ENCODE measurements at places on chromosomes 7 and 10.

DNA sequence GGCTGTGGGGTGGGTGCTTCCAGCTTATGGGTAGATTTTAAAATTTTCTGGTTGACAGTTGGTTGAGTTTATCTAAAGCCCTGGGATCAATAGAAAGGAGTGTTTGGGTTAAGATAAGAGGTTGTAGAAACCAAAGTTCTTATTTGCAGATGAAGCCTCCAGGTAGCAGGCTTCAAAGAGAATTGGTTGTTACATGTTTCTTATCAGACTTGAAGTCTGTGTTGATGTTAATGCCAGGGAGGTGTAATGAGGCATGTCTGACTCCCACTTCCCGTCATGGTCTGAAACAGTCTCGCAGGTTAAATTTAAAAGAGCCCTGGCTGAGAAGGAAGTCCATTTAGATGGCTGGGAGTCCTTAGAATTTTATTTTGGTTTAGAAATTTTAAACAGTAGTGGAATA is 165.2 kb upstream of the TMEM72 start:
- no peak for DNase-seq

DNA sequence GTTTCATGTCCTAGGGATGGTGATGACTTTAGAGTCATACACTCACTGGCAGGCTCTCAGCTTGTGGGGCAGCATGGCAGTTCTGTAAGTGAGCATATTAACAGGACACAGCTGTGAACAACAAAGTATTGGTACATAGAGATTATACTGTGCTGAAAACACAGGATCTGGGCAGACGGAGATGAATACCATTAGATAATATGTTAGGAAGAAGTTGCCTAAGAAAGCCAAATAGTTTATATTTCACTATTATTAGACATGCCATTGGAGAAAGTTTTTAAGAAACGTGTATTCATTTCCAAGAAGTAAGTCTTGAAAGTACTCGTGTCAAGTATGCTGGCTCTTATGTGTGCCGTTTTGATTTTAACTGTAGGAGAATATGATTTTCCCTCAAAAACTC is 274.5 kb downstream of the INHBA start:
- DNase-seq: no peak

- DNase-seq: no peak
These were observed 81.0 kb downstream of the CELF2 start for GRCh38 chr10:11098666-11099065.

GRCh38 chr10:119535837-119536507 is 6.5 kb downstream of the RGS10 start:
- DNase-seq: no peak

GRCh38 chr7:953547-954327 is 743 bp downstream of the ADAP1 start:
- DNase-seq: peak; percentile 69

DNA sequence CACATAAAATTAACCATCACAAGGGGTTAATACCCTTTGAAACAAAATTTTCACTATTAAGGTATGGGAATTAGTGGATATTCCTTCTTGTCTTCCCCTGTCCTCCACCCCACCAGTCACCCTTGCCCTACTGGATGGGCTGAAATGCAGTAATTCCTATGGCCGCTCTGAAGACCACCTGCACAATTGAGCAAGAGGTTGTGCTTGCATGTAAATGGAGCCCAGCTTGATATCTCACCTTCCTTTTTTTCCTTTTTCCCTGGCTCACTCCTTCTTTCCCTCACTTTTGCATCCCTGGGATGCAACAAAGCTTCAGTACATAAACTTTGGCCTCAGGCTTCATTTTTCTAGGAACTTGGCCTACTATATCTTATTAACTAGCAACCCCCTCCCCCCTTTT is 184.6 kb downstream of the SNX10 start:
- no peak for DNase-seq

GRCh38 chr10:76089556-76090180 is 658.2 kb downstream of the LRMDA start:
- DNase-seq: no peak

DNA sequence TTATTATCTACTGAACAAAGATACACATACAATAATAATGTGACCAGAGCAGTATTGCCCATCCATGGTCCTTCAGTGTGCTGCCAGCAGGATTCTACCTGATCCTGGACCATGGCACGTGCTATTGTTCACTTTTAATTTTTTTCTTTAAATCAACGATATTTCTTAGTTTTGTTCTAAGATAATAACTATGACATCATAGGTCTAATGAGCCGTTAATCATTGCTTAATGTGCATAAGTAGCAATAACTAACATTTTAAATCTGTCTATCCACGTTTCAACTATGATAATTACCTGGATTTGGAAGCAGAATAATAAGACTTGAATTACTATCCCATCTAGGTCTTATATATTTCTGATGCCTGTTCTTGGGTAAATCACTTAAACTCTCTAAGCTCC is 253.8 kb downstream of the SORCS1 start:
- no peak for DNase-seq

GRCh38 chr10:91043173-91043910 is 122.5 kb upstream of the ANKRD1 start:
- no peak for DNase-seq

DNA sequence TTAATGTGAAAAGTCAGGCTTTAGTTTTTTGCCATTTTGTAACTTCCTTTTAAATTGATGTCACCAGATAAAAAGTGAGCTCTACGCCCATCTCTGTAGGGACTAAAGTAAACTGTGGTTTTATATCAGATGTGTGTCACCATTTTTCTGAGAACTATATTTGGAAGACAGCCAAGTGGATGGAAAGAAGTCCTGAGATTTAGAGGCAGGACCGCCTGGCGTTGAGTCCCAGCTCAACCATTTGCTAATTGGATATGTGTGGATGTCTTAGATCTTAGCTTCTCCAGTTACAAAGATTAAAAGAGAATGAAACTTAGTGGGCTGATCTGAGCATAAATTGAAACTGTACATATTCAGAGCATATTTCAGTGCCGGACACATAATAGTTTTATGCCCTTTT is 691.6 kb upstream of the CELF2 start:
- no peak for DNase-seq

- no peak for DNase-seq
These were observed 6.8 kb upstream of the SNX8 start for GRCh38 chr7:2321020-2321419.

DNA sequence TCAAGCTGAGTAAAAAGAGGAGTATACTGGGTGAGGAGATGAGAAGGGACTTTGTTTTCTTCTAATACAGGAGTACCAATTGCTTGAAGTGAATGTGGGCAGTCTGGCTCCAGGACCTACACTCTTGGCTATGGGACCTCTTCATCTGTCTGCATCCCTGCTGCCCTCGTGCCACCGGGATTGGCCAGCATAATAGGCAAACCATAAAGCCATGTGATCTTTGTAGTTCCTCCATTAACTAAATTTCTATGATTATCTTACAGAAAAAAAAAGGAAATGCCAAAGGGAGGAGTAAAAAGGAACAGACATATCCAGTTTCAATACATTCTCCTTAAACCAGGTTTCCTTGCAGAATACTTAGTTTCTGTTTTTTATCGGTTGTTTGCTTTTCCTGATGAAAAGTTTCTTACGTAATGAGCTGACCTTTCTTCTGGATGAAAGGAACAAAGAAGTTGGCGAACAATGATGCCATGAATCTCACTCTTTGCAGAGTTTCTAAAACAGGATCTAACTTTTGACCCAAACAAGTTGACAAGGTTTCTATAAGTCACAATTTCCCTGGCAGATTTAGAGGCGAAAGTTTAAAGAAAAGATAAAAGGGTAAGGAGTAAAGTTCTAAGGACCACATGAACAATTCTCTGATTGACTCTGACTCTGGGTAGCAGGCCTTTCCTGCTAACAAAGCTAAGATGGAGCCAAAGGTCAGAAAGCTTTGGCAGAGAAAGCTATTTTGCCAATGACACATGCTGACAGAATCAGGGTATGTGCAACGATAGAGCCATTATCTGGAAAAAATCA is 54.1 kb downstream of the LAMB1 start:
- no peak for DNase-seq

GRCh38 chr10:31749301-31749700 is 179.3 kb downstream of the ARHGAP12 start:
- no peak for DNase-seq

GRCh38 chr7:76206633-76207032 is 4.9 kb downstream of the SRRM3 start:
- no peak for DNase-seq

DNA sequence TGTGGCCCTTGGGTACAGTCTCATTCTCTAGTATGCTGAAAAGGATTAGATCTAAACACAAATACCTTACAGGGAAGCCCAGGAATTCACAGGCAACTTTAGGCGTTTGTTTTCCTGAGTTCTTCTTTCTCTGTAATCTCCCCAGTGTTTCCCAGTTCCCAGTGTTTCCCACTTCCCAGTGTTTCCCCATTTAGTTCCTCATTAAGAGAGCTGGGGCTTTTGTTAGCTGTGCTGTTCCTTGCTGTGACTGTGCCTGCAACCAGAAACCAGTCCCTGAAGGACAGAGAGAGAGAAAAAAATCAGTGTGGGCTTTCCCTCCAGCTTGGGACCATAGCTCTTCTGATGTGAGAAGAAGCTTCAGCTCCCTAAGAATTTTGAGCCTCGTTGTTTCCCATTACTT is 802.9 kb upstream of the COBL start:
- DNase-seq: no peak

- DNase-seq: peak; percentile 43
These were observed 2.1 kb downstream of the ST8SIA6 start for GRCh38 chr10:17452060-17452841.

DNA sequence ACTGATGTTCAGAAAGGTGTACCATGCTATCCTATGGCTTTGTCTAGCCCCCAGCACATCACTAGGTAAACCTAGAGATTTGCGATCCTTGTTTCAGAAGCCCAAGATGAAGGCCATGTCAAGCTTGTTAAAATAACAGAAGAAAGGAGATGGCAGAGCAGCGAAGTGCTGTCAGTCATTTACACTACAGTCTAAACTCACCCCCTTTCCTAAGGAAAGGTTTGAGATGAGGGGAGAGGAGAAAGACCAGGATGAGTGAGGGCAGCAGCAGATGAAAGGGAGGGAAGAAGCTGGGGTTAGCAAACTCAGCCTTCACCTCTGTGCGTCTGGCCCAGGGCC is 74.8 kb downstream of the PROSER2 start:
- DNase-seq: no peak

GRCh38 chr7:118753479-118753878 is 529.0 kb downstream of the ANKRD7 start:
- DNase-seq: no peak

- DNase-seq: no peak
These were observed 47.5 kb upstream of the KIF5B start for GRCh38 chr10:32103721-32104120.

GRCh38 chr10:118543714-118544400 is 51.6 kb downstream of the PRLHR start:
- DNase-seq: peak; percentile 32

DNA sequence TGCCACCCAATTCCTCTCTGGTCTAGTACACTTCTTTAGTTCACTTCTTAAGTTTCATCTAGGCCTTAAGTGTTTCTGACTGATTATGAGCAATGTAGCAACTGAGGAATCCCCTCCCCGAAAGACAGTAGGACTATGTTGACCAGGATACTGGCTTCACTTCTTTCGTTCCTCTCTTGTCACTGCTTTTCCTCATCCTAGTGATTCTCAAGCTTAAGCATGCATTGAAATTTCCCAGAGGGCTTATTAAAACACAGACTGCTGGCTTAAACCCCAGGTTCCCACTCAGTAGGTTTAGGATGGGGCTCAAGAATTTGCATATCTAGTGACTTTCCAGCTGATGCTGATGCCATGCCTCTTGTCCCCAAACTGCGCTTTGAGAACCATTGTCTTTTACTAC is 164.6 kb upstream of the WNT16 start:
- no peak for DNase-seq

DNA sequence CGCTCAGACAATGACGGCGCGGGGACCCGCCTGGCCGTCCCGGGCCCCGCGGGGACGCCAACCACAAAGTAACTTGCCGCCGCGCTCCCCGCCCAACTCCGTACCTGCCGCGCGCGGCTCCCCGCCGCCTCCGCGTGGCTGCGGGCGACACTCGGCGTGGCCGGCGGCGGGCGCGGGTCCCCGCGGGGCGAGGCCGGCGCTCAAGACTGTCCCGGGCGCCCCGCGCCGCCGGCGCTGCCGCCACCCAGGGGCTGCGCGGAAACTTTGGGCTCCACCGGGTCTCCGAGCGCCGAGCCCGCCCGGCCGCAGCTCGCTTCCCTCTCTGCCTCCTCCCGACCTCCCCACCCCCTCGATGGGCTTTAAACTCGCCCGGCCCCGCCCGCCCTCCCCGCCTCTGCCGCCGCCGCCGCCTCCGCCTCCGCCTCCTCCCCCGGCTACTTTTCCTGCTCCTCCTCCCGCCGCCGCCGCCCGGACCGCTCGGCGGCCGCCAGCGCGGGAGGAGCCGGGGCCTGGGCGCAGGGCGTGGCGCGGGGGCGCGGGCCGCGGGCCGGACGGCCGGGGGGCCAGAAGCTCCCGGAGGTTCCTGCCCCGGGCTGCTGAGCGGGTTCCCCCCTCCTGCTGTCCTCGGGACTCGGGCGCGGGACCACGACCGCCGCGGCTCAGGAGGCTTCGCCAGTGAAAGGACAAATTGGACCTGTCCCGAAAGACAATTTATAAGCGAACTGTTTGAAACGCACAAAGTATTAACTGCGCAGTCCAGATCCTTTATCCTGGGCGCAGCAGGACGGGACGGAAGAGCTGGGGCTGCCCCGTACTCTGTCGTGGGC is 10.6 kb upstream of the GRB10 start:
- DNase-seq: no peak

DNA sequence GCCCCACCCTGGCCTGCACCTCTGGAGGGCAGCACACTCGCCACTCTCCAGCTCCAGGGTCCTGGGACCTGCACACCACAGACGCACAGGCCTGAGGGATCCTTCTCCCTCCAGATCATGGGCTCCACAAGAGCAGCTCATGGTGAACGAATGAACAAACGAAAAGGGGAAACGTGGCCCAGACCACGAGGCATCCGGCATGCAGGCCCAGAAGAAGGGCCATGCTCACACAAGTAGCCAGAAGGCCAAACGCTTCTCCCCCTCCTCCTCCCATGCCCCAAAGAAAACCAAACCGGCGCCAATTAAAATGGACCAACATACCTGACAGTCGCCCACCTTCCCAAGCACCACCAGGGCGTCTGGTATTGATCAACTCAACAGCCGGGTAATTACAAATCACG is 30.4 kb downstream of the MAD1L1 start:
- DNase-seq: no peak

GRCh38 chr10:47109906-47110305 is 190.1 kb upstream of the GDF10 start:
- DNase-seq: no peak

- no peak for DNase-seq
These were observed 575 bp downstream of the DLG5 start for GRCh38 chr10:77925795-77926565.

All from MV-4-11 (cell line).